ENCODE measurements at places on chromosomes 7 and 10.

DNA sequence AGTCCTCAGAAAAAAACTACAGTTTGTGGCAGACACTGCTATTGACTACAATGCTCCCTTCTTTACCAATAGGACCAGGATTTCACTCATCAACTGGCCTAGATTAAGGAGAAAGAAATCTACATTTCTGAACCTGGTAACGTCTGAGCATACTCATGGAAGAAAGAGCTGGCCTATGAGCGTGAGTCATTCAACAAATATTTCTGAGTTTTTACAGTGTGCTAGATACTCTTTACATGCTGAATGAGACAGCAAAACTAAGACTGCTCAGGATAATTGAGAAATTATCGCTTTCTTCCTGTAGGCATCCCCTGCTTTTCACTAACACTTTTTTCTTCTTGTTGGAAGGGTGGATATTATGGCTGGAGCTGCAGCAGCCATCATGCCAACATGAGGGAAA is 609.7 kb downstream of the TNS3 start:
- no peak for DNase-seq

DNA sequence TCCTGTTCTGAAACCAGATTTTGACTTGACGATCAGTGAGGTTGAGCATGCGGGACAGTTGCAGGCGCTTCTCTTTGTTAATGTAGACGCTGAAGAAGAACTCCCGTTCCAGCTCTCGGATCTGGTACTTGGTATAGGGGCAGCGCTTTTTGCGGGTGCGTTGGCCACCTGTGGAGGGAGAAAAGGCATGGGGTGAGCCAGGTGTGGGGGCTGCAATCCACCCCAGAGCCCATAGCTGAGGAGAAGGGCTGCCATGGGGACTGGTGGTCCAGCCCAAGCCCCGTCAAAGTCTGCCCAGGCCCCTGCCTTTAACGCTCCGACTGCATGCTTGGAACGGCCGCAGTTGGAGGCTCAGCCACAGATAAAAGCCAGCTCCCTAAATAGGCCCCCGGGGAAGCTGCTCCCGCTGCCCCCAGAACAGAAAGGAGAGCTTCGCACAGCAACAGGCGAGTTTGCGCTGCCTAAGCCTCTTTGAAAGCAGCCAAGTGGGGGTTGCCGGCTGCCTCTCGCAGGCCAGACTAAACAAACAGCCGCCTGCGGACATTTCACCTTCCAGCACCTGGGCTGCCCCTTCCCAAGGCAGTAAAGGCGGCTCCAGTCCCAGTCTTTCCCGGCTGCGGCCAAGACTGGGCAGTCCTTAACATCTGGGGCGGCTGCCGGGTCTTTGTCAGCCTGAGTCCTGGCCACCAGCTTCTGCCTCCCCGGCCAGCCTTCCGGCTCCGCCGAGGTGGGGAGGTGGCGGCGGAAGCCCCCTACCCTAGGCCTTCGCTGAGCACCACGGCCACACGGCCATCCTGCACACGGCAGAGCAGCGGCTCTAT is 2.0 kb downstream of the HOXA11 start:
- DNase-seq: no peak

- no peak for DNase-seq
Observed at GRCh38 chr7:74449809-74450397, 3.8 kb upstream of the GTF2IRD1 start.

GRCh38 chr7:107179326-107180164 is 10.7 kb downstream of the HBP1 start:
- DNase-seq: no peak

All from NCI-H1436 treated with DMSO at 0.1 percent for 48 hours (cell line).